ENCODE measurements at places on chromosomes 7 and 10. TPM values are rescaled to one million over a fixed set of nuclear protein-coding genes. Genes with fewer than 3 reads are reported as not detected.

The SFTPA1 gene
- total RNA-seq, result not detected

The NXPH1 gene
- total RNA-seq, result not detected

The CALML5 gene
- not detected for total RNA-seq

The AKR1C8 gene
- not detected for total RNA-seq

The ZNF488 gene
- total RNA-seq, result 0.93 TPM

The SVOPL gene
- not detected for total RNA-seq

The IFIT2 gene
- total RNA-seq, result 35.7 TPM

The NEUROD6 gene
- total RNA-seq, result not detected

The C10orf90 gene
- not detected for total RNA-seq
